ENCODE measurements at places on chromosomes 7 and 10. TPM values are rescaled to one million over a fixed set of nuclear protein-coding genes. Genes with fewer than 3 reads are reported as not detected.

FRA10AC1 gene
- total RNA-seq: 5.1 TPM

DNA sequence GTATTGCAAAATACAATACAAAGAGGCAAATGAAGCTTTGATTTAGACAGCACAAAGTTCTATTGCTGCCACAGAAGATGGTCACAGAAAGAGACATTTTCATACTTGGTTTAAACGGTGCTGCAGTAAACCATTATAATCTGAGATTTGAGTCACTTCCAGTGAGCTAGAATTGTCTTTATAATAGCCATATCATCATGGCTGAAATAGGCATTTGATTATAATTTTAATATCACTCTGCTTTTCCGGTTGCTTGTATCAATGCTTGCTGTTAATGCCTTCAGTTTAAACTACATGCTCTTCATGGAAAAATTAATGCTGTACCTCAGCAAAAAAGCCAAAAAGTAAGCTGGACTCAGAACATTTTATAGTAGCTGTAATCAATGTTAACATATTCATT is 48.5 kb downstream of the CPEB3 start:
- no peak for DNase-seq

DNA sequence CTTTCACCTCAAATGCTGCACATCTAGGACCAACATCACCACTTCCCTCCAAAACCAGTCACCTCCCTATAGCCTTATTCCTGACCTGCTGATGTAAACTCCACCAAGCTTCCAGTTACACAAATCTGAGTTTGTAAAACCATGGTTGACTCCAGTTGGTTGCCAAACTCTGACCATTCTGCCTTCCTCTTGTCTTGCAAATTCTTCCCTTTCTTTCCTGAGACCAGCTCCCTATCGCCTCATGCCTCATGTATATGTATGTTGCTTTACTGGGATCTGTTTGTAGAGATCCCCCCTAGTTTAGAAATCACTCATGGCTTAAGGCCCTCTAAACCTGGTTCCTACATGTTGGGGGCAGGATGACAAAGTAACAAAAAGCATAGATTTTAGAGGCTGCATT is 31.3 kb downstream of the PAX2 start:
- DNase-seq: no peak

OPN4 gene
- not detected for total RNA-seq

CDC14C gene
- total RNA-seq: not detected

GRCh38 chr10:121092720-121093095 is 241.5 kb downstream of the WDR11 start:
- no peak for DNase-seq

DNA sequence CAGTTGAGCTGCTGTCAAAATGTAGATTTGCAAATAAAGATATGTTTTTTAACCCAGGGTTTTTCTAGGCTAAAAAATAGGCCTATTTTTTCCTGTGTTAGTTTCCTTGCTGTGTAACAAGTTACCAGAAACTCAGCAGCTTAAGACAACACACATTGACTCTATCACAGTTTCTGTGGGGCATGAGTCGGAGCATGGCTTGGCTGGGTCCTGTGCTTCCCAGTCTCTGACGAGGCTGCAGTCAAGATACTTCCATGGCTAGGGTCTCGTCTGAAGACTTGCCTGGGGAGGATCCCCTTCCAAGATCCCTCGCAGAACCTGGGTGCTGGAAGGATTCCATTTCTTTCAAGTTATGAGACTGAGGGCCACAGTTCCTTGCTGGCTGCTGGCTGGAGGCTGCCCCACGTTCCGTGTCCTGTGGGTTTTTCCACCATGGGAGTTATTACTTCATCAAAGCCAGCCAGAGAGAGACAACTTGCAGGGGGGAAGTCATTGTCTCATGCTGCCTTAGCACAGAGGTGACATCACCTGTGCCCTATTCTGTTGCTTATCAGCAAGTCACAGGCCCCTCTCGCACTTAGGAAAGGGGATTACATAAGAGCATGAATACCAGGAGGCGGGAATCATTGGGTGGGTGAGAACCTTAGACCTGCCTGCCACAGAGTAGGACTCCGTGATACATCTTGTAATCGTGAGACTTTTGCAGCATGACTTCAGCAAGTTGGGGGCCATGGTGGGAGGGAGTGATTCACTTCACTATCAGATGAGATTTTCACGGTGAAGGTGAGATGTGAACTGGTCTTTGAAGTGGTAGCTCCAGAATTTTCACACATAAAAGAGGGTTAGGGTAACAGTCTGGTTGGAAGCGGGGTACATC is 77.9 kb downstream of the CCNY start:
- DNase-seq: no peak

Measured in pancreas (tissue), 10 donors.